ENCODE measurements at places on chromosomes 13 and 19.

DNA sequence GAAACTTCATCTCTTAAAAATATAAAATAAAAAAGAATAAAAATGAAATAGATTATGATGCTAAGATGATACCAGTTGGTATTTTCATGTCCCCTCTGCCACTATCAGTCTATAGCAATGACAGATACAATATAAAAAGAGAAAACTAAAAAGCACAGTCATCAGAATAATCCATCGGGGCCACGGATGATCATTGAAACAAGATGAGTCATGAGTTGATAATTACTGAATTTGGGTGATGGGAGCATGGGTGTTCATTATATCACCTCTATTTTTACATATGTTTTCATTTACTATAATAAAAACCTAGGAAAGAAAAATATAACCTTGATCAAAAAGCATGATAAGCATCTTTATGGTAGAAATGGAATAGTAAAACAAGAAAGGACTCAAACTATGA, 41.1 kb downstream of the PIBF1 start:
- DNase-seq: no peak

GRCh38 chr13:48873081-48873480, 102.6 kb upstream of the FNDC3A start:
- DNase-seq: no peak

GRCh38 chr19:33490041-33490451, 31.5 kb downstream of the PEPD start:
- DNase-seq: no peak

DNA sequence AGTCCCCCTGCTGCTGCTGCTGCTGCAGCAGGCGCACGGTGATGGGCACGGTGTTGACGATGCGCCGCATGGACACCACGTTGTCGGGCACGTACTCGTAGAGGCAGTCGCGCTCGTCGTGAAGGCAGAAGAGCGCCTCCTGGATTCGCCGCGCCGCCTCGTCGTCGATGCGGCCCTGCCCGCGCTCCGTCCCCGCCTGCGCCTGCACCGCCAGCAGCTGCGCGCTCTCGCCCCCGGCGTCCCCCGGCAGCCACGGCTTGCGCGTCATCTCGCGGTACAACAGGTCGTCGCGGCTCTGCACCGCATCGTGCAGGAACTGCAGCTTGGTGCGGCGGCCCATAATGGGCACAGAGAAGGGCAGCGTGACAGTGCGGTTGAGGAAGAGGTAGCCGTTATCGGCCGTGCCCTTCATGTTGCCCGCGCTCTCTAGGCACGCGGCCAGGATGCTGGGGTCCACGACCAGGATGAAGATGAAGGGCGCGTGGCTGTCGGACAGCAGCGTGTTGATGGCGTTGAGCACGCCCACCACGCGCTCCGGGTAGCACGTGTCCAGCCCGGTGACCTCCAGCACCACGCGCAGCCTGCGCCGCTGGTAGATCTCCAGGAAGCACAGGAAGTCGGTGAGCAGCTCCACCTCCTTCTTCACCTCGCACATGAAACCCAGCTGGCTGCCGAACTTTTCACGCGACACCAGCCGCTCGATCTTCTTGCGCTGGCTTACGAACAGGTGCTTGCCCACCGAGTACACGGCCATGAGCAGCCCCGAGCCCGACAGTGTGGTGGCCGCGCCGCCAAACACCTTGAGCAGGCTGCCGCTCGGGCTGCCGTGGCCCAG, 8.1 kb downstream of the NKPD1 start:
- no peak for DNase-seq

DNA sequence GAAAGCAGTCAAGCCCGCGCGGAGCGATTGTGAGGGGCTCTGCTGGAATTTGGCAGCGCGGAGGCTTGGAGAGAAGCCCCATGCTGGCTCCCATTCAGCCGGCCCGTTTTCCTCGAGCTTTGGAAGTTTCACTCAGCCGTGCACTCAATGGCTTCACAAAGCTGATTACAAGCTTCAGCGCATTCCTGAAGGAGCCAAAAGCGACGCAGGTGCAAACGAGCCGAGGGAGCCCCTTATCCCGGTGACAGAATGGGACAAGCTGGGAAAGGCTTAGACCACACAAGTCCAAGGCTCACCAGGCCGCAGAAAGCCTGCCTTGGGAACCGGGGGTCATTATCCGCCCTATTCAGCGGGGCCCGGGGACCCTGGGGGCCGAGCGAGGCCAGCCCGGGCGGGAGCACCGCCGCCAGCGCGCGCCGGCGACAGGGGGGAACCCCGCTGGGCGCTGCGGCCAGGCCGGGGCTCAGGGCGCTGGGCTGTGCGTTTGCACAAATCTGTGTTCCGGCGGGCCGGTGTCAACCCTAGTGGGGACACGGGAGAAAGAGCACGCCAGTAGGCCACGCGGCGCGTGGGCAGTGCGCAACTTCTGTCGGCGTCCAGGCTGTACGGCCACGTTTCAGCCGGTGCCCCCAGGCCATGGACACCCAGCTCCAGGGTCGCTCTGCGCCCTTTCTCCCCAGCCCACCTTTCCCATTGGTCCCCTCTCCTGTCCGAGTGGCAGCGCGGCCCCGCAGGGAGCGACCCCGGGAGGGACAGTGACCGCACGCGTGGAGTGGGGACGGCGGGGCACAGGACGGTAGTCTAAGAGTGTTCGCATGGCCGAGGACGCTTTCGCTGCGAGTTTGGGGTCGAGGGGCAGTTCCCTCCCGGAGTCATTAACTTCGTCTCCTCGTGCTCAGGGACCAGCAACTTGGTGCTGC, 37.3 kb downstream of the SOX1 start:
- no peak for DNase-seq

DNA sequence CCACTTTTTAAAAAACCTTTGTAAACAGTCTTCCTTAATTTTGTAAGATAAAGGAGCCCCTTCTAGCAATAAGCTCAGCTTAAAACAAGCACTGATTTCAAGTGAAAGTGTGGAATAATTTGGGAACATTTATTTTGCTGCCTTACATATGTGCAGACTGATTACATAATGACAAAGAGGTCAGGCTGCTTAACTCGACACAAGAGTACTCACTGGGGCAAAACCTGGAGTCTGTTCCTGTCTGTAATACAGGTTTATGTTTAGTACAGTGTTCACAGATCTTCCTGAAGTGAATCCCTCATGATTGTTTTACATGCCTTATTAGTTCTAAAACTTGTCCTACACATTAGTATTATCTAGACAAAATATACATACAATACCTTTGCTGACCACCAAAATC, 609.8 kb downstream of the LMO7 start:
- DNase-seq: no peak

GRCh38 chr13:31050486-31051400, 111.0 kb downstream of the HSPH1 start:
- DNase-seq: no peak

DNA sequence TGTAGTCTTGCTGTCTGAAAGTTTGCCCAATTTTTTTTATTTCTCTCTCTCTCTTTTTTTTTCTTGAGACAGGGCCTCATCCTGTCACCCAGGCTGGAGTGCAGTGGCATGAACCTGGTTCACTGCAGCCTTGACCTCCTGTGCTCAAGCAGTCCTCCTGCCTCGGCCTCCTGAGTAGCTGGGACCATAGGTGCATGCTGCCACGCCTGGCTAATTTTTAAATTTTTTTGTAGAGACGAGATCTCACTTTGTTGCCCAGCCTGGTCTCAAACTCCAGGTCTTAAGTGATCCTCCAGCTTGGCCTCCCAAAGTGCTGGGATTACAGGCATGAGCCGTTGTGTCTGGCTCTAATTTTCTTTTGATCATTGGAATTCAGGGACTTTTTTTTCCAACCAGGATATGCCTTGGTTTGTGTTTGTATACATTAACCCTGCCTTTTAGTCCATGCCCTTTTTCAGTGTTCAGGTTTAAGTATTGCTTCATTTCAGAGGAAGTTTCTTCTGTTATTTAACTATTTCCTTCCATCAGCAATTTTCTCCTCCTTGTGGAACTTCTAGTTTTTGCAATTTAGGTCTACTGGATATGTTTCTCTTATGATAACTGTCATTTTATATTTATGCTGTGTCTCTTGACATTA, 201.4 kb downstream of the PCCA start:
- no peak for DNase-seq

DNA sequence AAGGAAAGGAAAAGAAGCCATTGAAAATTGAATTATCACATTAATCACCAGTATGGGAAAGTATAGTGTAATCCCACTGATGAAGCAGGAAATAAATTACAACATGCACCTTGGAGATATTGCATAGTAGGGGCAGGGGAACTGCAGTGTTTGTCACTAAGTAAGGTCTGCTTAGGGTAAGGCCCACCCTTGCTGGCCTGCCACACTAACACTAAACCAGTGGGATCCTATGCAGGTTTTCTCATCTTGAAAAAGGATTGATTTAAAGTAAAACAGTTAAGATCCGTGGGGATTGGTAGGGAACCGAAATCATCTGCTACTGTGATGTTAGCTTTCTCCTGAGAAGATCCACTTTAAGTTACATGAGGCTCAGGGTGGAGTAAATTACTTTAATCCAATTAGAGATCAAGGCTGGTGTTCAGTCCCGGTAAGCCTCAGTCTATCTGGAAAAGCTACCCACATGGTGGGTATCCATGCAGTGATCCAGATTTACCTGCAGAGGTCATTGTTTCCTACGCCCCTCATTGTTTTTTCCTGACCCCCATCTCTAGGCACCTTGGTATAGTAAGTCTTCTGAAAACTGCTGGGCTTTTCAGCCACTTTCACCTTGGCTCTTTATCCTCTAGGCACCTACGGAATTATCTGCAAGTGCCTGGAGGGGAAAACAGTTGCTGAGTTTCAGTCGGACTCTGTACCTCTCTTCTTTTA, 1014.9 kb upstream of the ATXN8OS start:
- no peak for DNase-seq

GRCh38 chr13:28470296-28470695, 24.6 kb downstream of the FLT1 start:
- no peak for DNase-seq

GRCh38 chr13:114005206-114005724, 31.4 kb upstream of the C13orf46 start:
- no peak for DNase-seq
